ENCODE measurements at places on chromosomes 7 and 10.

DNA sequence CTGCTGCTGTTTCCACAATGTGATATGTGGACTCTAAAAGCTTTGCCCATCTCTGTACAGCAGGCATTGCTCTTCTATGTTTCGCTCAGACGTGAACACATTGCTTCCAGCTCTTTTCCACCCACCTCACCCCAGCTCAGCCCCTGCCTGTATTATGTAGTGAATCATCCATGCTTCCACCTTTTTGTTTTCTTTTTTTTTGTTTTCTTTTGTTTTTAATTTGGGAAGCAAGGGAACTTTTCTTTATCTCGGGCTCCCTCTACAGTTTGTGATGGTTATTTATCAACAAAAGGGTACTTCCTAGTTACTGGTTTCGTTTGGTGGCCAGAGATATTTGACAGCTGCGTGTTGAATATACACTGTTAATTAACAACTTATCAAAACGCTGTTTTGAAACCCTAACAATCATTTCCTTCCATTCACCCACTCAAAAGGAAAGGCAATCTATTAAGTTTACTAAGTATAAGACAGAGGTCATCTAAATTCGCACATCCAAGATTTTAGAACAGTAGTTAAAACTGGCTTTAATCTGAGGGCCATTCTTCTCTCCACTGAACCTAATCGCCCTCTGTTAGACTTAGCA lies 127.9 kb upstream of the STK17A start:
- DNase-seq = peak; percentile 66

DNA sequence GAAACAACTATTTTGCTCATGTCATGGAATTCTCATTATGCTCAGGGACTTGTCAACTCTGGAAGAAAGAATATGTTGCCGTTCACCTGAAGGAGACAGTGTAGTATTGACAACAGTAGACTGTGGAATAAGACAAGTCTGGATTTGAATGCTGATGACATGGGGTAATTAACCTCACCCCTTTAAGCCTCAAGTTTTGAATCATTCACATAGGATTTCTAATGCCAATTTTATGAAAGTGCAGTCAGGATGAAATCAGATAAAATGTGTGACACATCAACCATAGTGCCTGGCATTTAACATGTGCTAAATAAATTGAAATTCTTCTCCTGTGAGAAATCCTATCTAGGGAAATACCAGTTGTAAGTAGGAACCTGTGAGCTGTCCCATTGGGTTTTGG lies 305.8 kb downstream of the KIF20B start:
- DNase-seq = no peak

- DNase-seq = no peak
Measured at GRCh38 chr7:51124321-51124720, 192.3 kb downstream of the COBL start.

GRCh38 chr10:43396928-43397624 lies 11.9 kb downstream of the HNRNPF start:
- peak; percentile 82 for DNase-seq

- DNase-seq = peak; percentile 33
Measured at GRCh38 chr10:131790021-131790420, 110.8 kb upstream of the PPP2R2D start.

DNA sequence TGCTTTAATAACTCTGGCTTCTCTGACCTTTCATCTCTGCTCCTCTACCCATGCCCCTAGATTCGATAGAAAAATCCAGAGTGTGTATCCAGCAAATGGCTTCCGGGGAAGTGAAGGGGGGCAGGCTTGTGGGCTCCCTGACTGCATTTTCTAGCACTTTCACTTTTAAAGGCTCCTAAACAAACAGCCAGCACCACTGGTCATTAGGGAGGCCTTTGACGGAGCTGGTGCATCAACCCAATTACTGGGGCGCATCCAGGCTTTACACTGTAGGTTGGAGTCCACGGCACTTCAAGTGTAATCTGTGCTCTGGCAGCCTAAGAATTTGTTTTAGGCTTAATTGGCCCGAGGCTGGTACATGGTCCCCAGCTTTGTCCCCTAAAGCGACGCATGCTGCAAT lies 291.9 kb downstream of the GFRA1 start:
- DNase-seq = peak; percentile 4

- no peak for DNase-seq
Measured at GRCh38 chr10:73597346-73597745, 6.2 kb upstream of the USP54 start.

DNA sequence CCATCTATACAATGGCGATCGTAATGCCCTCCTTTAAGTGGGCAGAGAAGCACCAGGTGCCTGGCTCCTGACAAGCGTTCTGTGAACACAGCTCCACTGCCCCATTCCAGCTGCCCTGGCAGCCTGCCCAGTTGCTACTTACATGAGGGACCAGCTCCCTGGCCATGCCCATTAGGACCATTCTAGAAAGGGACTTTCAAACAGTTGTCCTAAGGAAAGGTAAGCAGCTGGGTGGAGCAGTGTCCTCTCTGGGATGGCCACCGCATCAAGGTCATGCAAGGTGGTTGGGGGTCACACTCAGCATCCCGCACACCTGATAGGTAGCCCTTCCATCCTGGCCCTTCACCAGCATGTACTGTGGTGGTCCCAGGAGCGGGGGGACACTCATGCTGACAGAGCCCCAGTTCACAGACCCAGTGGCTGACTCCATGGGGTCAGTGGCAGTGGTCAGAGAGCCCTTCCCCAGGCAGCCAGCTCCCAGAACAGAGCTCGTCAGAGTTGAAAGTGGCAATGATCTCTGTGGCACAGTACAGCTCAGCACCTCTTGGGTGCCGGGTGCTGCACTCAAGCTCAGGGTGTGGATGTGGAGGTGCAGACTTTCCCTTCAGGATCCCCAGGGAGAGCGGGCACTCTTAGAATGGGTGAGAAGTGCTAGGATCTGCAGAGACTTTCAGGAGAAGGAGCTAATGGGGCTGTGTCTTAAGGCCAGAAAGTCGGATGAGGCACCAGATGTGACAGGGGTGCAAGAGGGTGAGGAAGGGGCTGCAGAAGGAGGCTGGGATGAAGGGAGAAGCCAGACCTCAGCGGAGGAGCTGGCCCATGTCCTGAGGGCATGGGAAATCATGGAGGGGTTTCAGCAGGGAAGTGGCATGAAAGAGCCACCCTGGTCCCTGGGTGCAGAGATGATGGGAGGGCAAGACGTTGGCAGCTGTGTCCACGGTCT lies 10.9 kb downstream of the MMRN2 start:
- no peak for DNase-seq
